NCI-H1092 (cell line): ENCODE measurements at places on chromosomes 12 and 14.

DNA sequence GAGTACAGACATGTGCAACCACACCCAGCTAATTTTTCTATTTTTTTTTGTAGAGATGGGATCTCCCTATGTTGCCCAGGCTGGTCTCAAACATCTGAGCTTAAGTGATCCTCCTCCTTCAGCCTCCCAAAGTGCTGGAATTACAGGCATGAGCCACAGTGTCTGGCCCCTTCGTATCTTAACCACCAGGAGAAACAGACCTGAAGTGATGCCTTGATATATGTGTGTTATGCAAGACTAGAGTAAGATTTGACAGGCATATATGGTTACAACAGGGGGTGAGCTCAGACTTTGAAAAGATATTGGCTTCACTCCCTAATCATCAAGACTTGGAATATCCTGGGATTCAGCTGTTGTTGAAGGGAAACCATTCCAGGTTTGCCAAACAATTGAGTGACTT, 10.7 kb upstream of the GALNT6 start:
- DNase-seq, result no peak

GRCh38 chr12:47910486-47910885, 5.7 kb upstream of the VDR start:
- no peak for DNase-seq

DNA sequence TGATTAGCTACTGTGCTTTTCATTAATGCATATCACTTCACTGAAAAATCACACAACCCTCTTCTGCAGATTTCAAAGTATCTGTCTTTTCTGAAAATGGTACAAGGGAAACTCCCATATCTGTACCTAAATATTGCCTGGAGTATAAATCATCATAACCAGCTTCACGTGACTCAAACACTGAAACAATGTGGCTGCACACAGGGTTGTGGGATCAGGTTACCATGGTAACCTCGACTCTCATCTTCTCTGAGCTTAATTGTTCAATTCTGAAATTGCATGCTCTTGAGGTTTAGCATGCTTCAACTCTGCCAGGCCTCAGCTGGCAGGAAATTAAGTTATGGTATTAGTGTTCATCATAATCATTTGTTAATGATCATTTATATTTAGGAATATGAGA, 77.5 kb upstream of the CPSF6 start:
- DNase-seq, result peak; percentile 22

DNA sequence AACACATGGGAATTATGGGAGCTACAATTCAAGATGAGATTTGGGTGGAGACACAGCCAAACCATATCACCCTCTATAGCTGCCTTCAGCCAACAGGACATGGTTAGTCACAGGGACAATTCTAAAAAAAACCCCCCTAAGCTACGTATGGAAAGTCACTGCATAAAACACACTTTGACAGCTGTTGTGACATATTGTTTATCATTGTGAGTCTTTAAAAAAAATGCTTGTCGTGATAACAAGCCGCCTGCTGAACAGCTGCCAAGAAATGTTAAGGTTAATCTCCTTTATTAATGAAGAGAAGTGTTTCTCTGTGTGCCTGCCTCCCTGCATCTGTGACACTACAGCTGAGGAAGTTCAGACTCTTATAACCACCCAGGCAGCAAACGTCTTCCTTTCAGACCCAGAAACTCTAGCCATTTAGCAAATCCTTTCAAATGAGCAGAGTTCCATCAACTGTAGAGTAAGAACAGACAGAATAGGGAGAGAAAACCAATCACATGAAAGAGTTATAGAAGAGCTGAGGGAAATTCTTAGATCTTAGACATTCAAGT, 1459.6 kb upstream of the TMEM132C start:
- DNase-seq, result no peak

DNA sequence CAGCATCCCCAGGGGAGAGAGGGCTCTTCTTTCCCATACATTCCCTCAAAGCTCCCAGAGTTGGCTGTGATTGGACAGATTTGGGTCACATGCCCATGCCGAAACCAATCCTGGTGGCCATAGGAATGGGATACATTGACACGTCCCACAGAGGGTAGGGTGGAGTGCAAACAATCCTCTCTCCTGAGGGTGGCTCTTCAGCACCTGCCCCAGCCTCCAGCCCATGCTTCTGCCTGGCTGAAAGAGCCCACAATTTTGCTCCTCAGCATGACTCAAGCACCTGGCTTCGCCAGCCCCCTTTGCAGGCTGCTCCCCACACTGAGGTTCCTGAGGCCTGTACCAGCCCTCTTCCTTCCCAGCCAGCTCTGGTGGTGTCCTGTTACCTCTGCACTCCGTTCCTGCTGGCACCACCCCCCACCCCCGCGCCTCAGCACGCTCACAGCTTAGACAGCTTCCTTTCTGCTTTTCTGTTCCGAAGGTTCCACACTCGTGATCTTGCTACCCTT, 71.7 kb downstream of the CCDC92 start:
- no peak for DNase-seq

GRCh38 chr14:50741567-50741966, 73.5 kb upstream of the SAV1 start:
- no peak for DNase-seq

- DNase-seq, result no peak
Measured at GRCh38 chr14:88559852-88560251, 3.0 kb upstream of the ZC3H14 start.

DNA sequence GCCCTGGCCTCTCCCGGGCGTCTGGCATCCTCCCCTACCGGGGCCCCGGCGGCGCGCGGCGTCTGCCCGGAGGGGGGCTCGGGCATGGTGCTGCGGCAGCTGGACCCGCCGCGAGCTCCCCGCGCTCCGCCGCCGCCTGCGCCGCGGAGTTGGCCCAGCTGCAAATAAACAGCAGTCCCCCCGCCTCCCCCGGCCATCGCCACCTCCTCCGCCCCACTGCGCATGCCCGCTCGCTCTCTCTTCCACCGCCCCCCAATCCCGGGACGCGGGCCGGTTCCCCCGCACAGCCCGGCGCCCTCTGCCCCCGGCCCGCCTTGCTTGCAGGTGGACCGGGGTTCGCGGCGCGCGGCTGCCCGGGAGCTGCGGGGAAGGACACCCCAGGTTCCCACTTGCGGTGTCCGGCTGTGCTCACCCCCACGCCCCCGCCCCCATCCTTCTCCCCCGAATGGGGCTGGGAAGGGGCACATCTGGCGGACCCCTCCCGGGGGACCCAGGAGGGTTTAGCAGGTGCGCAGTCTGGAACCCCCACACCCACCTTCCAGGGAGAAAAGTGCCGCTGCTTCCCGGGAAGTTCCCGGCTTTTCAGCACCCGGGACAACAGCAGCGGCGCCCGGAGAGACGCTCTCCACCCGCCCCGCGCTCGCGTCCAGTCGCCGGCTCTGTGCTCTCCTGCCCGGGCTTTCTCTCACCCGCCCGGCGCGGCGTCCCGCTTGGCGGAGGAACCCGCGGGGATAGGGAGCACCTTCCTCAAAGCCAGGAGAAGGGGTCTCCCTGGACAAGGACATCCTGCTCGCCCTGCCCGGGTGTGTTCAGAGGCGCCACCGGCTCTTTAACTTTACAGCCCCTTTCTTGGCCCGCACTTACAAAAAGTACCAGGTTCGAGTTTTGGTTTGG, at the start of gene TMTC1:
TMTC1 (minus strand) TSS at position 170 of the 894 bp plus-strand sequence. CDS start 191 bp downstream, outside the sequence.
- DNase-seq, result peak; percentile 57

GRCh38 chr12:93514853-93515252, 47.5 kb downstream of the MRPL42 start:
- DNase-seq, result no peak

DNA sequence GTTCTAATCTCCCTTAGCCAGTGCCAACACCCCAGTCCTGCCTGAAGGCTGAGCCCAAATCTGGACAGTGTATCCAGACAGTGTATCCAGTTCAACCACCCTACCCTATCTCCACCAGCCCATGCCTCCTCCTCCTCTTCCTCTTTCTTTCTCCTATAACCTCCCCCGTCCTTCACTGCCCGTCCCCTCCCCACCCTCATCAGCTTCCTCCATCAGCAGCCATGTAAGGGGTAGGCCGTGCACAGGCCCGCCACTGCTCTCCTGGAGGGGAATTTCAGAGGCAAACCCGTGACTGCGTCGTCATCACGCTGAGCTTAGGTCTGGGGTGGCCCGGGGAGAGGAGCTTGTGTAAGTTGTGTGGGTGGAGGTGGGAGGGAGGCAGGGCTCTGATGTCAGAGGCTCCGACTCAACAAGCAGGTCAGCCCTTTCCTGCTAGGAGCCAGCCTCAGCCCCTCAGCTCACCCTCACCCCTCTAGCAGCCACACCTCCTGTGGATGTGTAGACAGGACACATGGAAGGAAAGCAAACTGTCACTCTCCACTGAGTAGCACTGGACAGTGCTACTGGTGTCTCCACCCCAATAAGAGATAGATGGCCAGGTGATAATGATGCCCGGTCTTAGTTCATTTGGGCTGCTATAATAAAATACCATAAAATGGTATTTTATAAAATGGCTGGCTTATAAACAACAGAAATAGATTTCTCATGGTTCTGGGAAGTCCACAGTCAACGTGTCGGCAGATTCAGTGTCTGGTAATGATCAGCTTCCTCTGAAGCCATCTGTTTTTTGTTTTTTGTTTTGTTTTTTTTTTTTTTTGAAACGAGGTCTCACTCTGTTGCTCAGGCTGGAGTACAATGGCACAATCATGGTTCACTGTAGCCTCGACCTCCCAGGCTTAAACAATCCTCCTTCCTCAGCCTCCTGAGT, 50.5 kb downstream of the IRF2BPL start:
- no peak for DNase-seq

DNA sequence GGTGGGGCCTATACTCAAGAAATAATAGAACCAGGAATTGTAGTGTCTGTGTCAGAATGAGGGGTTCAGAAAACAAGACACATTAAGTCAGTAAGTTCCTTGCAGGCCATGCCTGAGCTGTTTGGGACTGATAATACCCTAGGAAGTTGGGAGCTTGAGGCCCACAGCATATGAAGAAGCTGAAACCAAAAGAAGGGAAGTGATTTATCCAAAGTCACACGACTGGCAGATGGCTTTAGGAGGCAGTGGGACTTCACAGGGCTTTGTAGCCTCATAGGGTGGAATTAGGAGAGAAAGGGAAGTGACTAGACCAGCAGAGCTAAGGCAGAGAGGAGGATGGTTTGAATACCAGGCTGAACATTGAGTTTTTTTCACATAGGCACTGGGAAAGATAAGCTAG, 56.6 kb upstream of the SRSF5 start:
- no peak for DNase-seq

GRCh38 chr14:73762375-73762822, 48.2 kb upstream of the PNMA1 start:
- no peak for DNase-seq

DNA sequence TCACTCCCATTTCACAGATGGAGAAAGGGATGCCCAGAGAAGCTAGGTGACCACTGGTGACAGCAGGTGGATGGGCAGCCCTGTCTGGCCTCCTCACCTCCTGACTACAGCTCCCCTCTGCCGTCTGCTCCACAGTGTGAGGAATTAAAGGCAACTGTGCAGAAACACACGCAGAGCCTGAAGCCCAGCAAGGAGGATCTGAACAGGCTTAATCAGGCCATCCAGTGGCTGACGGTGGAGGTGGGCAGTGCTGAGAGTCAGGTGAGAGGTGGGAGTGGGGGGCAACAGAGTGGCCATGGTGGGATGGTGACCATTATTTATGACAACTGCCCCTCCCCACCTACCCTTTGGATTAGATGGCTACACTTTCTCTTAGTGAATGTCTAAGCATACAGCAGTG, 1.2 kb downstream of the KRT86 start:
- DNase-seq, result no peak

DNA sequence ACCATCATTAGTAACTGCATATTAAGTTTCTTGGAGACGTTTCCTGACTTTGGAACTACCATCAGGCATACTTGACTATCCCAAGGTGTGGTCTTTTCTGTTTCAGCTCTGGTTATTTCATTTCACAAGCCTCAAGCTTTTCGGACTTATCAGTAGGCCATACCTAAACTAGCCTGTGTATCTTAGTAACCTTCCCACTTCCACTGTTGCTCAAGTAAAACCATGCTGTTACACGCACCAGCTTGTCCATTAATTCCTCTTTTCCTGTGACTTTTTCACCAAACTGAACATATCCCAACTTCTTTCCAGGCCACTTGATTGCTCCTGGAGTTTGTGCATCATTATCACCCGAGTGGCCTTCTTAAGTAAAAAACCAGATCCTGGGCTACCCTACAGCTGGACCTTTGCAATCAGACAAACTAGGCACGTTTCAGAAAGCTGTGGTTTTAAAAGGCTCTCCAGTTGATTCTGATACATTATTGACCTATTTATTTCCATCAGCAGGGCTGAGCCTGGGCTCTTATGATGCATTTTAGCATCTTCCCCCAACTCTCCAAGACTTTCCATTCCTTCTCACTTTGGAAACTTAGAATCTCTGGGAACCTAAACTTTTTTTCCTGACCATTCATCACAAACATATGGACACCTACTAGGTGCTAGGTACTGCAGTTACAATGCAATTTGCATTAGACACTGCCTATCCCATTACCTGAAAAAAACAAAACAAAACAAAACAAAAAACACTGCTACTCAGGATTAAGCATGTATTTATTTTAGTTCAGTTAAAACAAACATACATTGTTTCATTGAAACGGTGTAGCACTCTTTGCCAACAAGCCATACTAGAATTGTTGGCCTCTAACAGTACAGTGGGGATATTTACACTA, 14.9 kb downstream of the SLC38A2 start:
- DNase-seq, result no peak

- no peak for DNase-seq
Measured at GRCh38 chr14:102905116-102906108, 17.1 kb upstream of the AMN start.

DNA sequence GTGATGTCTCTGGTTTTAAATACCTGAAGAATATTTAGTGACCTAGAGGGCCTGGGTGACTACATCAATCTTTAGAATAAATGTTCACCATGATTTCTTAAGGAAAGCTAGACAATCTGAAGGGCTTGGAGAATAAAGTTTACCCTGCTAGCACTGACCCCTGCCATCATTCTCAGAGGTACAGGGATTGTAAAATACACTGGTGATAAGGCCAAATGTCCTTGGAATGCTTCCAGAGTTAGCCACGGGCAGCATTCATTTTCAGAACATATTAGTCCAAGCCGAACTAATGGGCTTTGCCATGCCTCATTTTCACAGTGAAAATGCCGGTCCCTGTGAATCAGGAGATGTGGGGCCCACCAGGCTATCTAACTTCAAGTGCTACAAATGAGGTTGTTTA, 1381.7 kb upstream of the SEL1L start:
- DNase-seq, result no peak

DNA sequence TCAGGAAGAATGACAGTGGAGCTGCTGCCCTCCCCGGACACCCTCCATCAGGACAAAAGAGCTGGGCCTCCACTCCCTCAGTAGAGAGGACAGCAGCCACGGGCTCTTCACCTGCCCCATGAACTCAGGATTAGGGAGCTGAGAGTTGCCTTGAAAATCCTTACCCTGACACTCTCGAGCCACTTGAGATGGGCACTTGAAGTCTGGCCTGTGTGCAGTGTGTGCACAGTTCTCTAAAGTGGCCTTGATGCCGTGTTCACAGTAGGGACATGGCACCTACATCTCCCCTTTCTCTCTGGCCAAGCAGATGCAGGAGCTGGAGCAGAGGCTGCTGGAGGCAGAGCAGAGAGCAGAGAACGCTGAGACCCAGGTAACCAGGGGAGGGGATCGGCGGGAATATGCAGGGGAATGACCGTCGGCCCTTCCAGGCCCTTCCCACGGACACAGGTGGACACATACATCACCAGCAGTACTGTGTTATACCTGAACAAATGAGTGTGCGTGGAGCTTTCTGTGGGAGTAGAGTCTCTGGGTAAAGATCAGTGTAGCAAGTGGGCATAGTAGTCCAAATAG, 22.5 kb downstream of the PLEKHH1 start:
- DNase-seq, result no peak

- DNase-seq, result no peak
Measured at GRCh38 chr14:39006721-39007410, 96.2 kb downstream of the SEC23A start.

GRCh38 chr14:79011091-79011919, 841.1 kb downstream of the NRXN3 start:
- peak; percentile 81 for DNase-seq
